Smooth muscle cell of the coronary artery (primary cell): ENCODE measurements at places on chromosomes 2 and 18. TPM values are rescaled to one million over a fixed set of nuclear protein-coding genes. Genes with fewer than 3 reads are reported as not detected.

The POTEJ gene
- not detected in 2 replicates for total RNA-seq

The ASIC4 gene
- under 0.01 and 0.70 TPM in 2 replicates for total RNA-seq

The FRZB gene
- total RNA-seq, result under 0.01 TPM in 1 of 2 replicates, not detected in the other

The MAP3K20 gene
- total RNA-seq, result 21.8 and 68.8 TPM in 2 replicates

The KCNIP3 gene
- total RNA-seq, result 0.53 and 2.9 TPM in 2 replicates

The IL1A gene
- 4.1 TPM in 1 of 2 replicates, not detected in the other for total RNA-seq

The SLC14A1 gene
- 4.4 and 225 TPM in 2 replicates for total RNA-seq
